Upper lobe of left lung (tissue), 6 donors: ENCODE measurements at places on chromosomes 7 and 10.

GRCh38 chr10:86073199-86073977 is 293.2 kb downstream of the GRID1 start:
- no peak for DNase-seq
- no peaks in the 10 kb centered on the region for H3K27me3 ChIP-seq
- H3K4me3 ChIP-seq: no peak overlapping the region
- H3K27ac ChIP-seq: no peak overlapping the region

- H3K27ac ChIP-seq: no peak overlapping the region
- no peaks in the 10 kb centered on the region for H3K4me1 ChIP-seq
- DNase-seq: no peak
- H3K36me3 ChIP-seq: no peaks in the 10 kb centered on the region
- H3K4me3 ChIP-seq: no peak overlapping the region
Observed at GRCh38 chr10:29328983-29329382, 40.1 kb downstream of the LYZL1 start.

- H3K36me3 ChIP-seq: no peaks in the 10 kb centered on the region
- no peak overlapping the region for H3K4me3 ChIP-seq
- no peak for DNase-seq
- H3K27ac ChIP-seq: no peak overlapping the region
Observed at GRCh38 chr7:120207037-120207436, 65.9 kb upstream of the KCND2 start.

- H3K27me3 ChIP-seq: no peaks in the 10 kb centered on the region
- DNase-seq: peak; percentile 29
- no peak overlapping the region for H3K4me3 ChIP-seq
- H3K36me3 ChIP-seq: no peaks in the 10 kb centered on the region
- no peaks in the 10 kb centered on the region for H3K4me1 ChIP-seq
- no peak overlapping the region for H3K27ac ChIP-seq
Observed at GRCh38 chr10:77643795-77644468, 6.3 kb upstream of the KCNMA1 start.

- H3K36me3 ChIP-seq: peaks cover 31% of the 10 kb centered on the region
- peaks cover 61% of the 10 kb centered on the region for H3K4me1 ChIP-seq
- H3K4me3 ChIP-seq: peak overlapping the region; percentile 77
- peak overlapping the region; percentile 97 for H3K27ac ChIP-seq
- H3K27me3 ChIP-seq: no peaks in the 10 kb centered on the region
Observed at GRCh38 chr10:30435073-30435422, 1.1 kb downstream of the MAP3K8 start.

- peak overlapping the region; percentile 26 for H3K4me3 ChIP-seq
- no peak for DNase-seq
- H3K27me3 ChIP-seq: peaks cover 4% of the 10 kb centered on the region
- peak overlapping the region; percentile 49 for H3K27ac ChIP-seq
- no peaks in the 10 kb centered on the region for H3K36me3 ChIP-seq
- no peaks in the 10 kb centered on the region for H3K4me1 ChIP-seq
Observed at GRCh38 chr10:13891128-13892000, 304.6 kb downstream of the PRPF18 start.
